NCI-H345 (cell line): ENCODE measurements at places on chromosomes 6 and 20.

DNA sequence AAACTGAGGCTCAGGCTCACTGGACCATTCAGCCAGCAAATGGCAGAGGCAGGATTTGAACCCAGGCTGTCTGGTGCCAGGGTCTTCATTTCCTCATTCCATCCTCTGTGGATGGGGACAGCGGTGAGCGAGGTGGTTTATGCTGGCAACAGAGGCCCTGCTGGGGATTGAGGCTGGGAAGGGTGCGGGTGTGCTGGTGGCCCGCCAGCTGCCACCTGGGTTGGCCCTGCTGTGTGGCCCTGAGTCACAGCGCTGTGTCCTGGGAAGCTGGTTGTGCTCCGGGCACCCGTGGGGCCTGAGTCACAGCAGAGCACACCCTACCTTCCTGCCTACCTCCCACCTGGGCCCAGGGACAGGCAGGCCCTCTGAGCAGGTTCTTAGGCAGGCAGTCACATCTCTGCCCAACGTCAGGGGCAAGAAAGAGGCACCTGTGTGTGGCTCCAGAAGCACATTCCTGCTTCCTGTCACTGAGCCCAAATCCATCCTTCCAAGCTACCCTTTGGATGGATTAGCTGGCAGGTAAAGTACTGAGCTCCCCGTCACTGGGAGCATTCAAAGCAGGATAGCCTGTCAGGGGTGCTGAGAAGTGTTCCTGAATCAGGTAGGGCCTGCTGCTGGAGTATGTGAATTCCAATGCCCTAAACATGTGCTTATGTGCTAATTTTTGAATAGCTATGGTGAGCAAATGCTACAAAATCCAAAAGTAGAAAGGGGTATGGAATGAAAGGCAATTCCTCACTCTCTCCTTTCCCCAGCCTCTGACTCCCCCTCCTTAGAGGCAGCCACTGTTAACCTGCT, 53.9 kb downstream of the CEBPB start:
- no peak for DNase-seq

DNA sequence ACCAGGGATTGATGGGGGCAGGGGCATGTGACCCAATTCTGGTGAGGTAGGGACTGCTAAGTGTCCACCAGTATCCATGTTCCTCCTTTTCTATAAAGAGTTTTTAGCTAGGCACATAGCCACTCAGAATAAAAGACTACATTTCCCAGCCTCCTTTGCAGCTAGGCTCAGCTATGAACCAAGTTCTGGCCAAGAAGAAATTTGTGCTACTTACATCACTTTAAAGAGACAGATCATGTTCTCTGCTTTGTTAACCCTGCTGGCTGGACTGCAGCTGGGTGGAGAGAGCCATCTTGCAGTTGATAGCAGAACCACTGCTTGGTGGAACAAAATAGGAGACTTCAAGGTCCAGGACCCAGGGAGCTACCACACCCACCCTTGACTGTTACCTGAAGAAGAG, 5.3 kb upstream of the CCM2L start:
- DNase-seq = no peak

DNA sequence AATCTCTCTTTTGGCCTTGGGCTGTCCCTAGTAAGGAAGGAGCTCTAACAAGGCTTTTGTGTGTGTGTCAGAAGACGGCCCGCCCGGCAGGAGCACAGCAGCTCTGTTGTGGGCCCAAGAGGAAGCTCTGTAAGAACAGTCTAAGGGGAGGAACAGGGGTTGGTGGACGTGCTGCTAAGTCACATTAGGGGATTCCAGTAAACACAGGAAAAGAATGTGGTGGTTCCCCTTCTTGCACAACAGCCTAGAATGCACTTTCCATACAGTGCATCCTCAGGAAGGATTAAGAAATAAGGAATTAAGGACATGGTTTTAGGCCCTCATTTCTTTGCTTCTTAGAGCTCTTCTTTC, 114.5 kb downstream of the RNF144B start:
- DNase-seq = no peak

DNA sequence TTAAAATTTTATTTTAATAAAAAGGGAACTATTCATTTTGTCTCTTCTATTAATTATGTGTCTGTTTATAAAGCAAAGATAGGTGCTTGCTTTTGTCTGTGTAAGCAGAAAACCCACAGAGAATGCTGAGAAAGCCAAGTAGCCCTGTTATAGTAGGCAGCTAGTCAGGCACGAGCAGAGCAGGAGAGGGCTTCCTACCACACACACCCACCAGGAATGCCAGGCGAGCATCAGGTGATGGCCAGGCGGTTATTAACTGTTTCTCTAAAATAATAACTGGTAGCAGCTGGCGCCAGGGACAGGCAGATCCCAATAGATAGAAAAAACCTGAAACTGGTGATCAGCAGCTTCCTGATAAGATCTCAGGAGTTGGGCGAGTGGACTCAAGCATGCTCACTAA, 15.7 kb downstream of the C6orf15 start:
- DNase-seq = no peak

DNA sequence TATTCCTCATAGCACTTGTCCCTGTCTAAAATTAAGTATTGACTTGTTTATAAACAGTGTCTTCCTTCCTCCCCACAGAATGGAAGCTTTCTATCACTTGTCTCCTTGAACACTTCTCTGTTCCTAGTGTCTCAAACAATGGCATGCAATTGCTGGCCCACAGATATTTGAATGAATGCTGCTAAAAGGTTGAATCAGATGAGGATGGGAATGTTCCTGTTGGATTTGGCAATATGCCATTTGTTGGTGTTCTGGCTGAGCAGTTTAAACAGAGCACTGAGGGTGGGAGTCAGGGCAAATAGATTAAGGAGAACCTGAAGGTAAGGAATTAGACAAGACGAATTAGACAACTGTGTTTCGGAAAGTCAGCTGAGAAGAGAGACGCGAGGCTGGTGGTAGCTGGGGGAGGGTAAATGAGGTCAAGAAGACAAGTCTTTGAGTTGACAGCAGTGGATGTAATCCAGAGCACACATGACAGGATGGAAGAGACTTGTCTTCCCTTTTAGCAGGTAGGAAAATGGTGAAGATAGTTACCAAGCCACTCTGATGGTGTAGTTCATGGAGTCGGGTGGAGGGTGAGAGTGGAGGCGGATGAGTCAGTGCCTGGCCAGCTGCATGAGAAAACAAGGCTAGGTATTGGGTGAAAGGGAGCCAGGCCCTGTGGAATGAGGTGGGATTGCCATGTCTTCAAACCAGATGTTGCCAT, 58.3 kb upstream of the GNRH2 start:
- peak; percentile 19 for DNase-seq

GRCh38 chr6:16470502-16471221, 232.3 kb downstream of the GMPR start:
- DNase-seq = no peak

DNA sequence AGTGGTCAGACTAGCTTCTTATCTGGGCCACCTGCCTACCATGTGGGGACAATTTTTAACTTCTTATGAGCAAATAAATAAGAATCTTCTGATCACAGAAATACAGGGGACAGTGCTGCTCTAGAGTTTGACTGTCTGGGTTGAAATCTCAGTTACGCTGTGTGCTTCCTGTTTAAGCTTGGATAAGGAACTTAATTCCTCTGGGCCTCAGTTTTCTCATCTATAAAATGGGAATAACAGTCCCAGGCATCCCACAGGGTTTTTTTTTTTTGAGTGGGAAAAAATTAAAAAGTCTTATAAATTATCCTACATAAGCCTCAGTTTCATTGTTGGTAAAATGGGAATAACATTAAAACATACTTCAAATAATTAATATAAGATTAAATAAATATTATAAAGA, 340.9 kb downstream of the ESR1 start:
- no peak for DNase-seq

GRCh38 chr20:45181639-45182038, 6.9 kb downstream of the PI3 start:
- DNase-seq = no peak

- DNase-seq = no peak
Observed at GRCh38 chr6:142294679-142295078, 7.1 kb upstream of the ADGRG6 start.

GRCh38 chr6:17679726-17680125, 27.0 kb downstream of the NUP153 start:
- no peak for DNase-seq

GRCh38 chr6:25665455-25665854, 13.4 kb downstream of the SCGN start:
- DNase-seq = no peak

- no peak for DNase-seq
Observed at GRCh38 chr6:136405420-136406029, 115.9 kb upstream of the BCLAF1 start.

DNA sequence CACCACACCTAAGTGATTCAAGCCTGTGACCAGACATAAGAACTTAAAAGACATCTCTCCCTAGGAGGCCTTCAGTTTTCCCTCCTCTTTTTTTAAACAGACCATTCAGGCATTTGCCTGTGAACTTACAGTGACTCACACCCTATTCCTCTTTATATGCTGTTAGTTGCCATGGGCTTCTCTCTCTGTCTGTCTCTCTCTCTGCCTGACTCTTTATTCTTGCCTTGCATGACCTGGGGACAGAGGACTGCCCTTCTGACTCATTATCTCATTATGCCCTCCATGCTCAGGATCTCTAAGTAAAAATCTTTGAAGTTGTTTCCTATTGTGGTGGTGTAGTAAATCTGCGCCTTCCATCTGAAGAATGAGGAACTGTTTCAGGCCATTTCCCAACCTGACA, 442.2 kb upstream of the MAN1A1 start:
- no peak for DNase-seq

DNA sequence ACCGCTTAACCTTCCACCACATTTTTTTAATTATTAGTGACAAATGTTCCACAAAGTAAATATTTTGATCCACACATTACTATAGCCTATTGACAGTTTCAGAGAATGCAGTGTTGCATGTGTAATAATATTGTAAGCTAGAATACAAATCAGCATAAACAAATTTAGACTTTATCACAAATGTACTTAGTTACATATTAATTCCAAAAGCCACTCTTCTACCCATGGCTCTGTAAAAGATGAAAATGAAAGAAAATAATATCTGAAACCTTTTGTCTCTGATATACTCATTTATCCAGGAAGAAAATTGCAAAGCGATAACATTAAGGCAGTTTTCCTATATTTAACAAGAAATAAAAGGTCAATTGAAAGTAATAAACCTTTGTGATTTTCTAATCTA, 954.0 kb upstream of the MAN1A1 start:
- no peak for DNase-seq

DNA sequence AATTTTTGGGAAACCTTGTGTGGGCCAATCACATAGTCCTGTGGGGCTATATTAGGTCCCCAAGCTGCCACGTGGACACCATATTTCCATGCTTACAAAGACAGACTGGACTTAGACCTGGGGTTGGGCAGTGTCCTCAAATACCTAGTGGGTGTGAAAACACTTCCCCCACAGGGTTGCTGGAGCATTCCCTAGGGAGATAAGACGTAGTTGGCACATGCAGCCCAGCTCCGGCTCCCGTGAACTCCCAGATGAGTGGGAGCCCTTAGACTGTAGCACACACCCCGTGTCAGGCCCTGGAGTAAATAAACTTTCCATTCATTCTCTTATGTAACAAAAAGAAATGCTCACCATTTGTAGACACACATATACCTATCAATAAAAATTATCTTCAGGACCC, 14.2 kb downstream of the KCNG1 start:
- no peak for DNase-seq

DNA sequence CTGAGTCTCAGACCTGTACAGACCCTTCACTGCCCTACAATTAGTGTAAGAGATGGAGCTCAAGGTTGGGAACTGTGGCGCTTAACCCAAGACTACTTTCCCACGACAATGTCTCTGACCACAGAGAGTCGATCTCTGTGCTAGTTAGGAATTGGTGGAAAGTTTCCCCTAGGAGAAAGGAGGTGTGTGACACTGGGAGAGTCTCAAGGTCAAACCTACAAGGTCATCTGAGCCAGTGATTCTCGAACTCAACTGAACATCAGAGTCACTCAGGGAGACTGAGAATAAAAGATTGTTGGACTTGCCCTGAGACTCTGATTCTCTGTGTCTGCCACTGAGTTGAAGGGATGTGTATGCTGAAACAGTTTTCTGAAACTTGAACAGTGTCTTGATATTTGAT, 9.7 kb upstream of the AFDN start:
- DNase-seq = no peak

- DNase-seq = peak; percentile 42
Observed at GRCh38 chr20:41617059-41617901, 897 bp downstream of the CHD6 start.

GRCh38 chr20:17559338-17559737, 10.5 kb upstream of the DSTN start:
- DNase-seq = no peak

DNA sequence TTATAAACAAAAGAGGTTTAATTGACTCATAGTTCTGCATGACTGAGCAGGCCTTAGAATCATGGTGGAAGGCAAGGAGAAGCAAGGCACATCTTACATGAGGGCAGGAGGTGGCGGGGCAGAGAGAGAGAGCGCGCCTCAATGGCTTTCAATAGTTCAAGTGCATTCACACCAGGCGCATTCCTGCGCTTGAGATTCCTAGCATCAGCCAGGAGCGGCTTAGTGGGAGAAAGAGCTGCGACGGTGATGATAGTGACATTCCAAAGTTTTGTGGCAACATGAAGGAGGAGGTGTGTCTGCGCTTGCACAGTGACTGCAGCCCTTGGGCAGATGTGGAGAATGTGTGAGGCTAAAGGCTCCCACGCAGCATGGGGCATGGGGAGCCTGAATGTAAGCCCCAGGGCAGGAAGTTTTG, 25.0 kb upstream of the EMILIN3 start:
- DNase-seq = no peak

GRCh38 chr20:62097881-62098407, 24.3 kb upstream of the LSM14B start:
- no peak for DNase-seq

DNA sequence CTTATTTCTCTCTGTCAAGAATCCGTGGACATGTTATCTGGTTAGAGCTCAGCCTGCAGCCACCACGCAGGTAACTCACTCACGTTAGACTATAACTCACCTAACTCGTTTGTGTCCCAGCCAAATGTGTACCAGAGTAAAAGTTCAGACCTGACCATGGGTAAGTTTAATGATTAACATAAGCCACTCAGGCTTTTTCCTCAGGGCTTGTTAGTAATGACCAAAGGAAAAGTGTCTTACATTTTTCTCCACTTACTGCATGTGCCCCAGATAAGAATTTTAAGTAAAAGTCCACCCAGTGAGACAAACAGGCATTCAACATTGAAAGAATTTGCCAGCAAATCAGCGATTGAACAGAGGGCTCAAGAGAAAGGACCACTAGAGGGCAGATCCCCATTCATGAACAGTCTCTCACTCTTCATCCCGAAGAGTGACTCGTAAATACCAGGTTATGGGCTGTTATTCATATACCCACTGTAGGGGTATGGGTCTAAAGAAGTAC, at the start of gene PKHD1:
PKHD1 (minus strand) TSS at position 116 of the 502 bp plus-strand sequence. CDS start 2,680 bp downstream, outside the sequence.
- no peak for DNase-seq

DNA sequence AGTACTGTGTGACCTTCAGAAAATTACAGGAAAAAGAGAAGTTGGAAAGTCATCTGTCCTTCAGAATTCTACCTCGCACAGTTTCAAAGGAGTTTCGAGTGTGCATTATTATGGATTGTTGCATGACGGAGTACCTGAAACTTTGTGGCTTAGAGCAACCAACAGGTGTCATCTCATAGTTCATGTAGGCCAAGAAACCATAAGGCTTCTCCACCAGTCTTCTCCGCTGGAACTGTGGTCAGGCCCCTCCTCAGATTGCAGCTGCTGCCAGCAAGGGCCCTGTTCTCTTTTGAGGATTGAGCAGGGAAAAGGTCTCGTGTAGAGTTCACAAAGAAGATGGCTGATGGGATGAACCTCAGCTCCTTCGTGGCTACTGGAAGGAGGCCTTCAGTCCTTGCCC, 151.2 kb upstream of the THBS2 start:
- DNase-seq = no peak
